ENCODE measurements at places on chromosomes 11 and 22. TPM values are rescaled to one million over a fixed set of nuclear protein-coding genes. Genes with fewer than 3 reads are reported as not detected.
A peak's percentile ranks its signal among the peaks of the same experiment; 100 is the strongest.

Gene PRG3
- not detected for total RNA-seq

Gene RNF169
- total RNA-seq: 30.2 TPM

Gene SLC22A12
- not detected for total RNA-seq

Gene LDHAL6A
- total RNA-seq: not detected

Gene FZD4
- 32.9 TPM for total RNA-seq

DNA sequence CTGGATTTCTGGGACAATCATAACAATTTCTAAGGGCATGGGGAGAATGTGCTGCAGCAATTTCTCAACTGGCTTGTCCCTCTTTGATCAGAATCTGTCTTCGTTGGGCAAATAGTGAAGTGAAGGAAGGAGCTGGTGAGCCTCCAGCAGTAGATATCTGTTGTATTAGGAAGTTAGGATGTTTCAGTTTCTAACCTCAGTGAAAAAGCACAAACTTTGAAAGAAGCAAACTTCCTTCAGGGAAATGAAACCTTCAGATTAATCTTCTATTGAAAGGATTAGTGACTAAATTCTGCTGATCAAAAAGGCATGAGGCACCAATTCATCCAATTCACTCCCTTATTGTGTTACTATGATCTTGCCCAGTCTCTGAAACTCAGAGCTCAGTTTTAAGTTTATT lies 24.3 kb downstream of the LMO2 start:
- no peak for DNase-seq
- H3K27ac ChIP-seq: no peak overlapping the region
- no peak overlapping the region for H3K4me3 ChIP-seq
- H3K36me3 ChIP-seq: no peaks in the 10 kb centered on the region
- H3K4me1 ChIP-seq: peaks cover 5% of the 10 kb centered on the region
- no peaks in the 10 kb centered on the region for H3K27me3 ChIP-seq

DNA sequence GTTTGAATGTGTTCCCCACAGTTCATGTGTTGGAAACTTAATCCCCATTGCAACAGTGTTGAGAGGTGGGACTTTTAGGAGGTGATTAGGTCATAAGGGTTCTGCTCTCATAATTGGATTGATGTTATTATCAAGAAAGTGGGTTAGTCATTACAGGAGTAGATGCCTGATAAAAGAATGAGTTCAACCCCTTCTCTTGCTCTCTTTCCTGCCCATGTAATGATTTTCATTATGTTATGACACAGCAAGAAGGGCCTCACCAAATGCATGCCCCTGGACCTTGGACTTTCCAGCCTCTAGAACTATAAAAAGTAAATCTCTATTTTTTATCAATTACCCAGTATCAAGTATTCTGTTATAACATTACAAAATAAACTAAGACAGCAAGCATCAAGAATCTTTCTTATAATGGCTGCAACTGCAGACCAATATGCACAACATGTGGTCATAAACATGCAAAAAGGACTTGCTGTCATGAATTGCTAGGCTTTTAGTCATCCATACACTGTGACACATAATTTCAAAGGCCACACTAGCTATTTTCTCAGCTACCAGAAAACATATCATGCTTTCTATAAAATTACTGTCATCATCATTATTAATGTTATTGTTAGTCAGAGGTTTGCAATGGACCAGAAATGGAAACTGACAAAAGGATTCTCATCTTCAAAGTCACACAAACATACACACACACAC lies 99.9 kb upstream of the GUCY1A2 start:
- no peaks in the 10 kb centered on the region for H3K36me3 ChIP-seq
- H3K4me3 ChIP-seq: no peak overlapping the region
- DNase-seq: no peak

- H3K4me1 ChIP-seq: no peaks in the 10 kb centered on the region
- no peak for DNase-seq
- no peaks in the 10 kb centered on the region for H3K27me3 ChIP-seq
These were observed 814.8 kb downstream of the BRD1 start for GRCh38 chr22:49012712-49013395.

DNA sequence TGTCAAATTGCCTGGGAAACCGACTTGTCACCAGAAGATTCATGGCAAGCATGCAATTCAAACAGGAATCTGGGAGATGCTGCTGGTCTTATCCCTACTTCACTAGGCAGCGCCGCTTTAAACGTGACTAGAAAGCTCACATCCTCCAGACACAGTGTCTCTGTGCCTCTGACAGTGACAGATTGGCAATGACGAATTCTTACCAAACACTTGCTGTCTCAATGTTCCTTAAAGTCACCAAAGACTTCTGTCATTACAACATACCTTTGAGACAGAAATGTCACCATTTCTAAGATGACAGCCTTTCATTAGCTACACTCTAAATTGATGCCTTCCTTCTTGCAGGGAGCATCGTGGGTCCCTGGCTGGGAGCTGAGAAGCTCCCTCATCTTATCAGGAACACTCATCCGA lies 197.8 kb downstream of the CWF19L2 start:
- H3K27me3 ChIP-seq: no peaks in the 10 kb centered on the region
- DNase-seq: no peak
- H3K4me3 ChIP-seq: no peak overlapping the region
- H3K36me3 ChIP-seq: no peaks in the 10 kb centered on the region
- H3K4me1 ChIP-seq: no peaks in the 10 kb centered on the region

GRCh38 chr11:131391176-131391575 lies 20.8 kb downstream of the NTM start:
- H3K27me3 ChIP-seq: no peaks in the 10 kb centered on the region
- no peak for DNase-seq
- no peaks in the 10 kb centered on the region for H3K4me1 ChIP-seq
- H3K27ac ChIP-seq: no peak overlapping the region
- H3K4me3 ChIP-seq: no peak overlapping the region
- no peaks in the 10 kb centered on the region for H3K36me3 ChIP-seq

GRCh38 chr11:31714840-31715239 lies 96.3 kb downstream of the PAX6 start:
- H3K4me3 ChIP-seq: no peak overlapping the region
- no peak overlapping the region for H3K27ac ChIP-seq
- no peaks in the 10 kb centered on the region for H3K27me3 ChIP-seq
- H3K36me3 ChIP-seq: no peaks in the 10 kb centered on the region

- H3K4me3 ChIP-seq: no peak overlapping the region
- H3K4me1 ChIP-seq: no peaks in the 10 kb centered on the region
- no peak for DNase-seq
- no peaks in the 10 kb centered on the region for H3K27me3 ChIP-seq
- H3K27ac ChIP-seq: no peak overlapping the region
These were observed 40.3 kb upstream of the NFRKB start for GRCh38 chr11:129935723-129936122.

DNA sequence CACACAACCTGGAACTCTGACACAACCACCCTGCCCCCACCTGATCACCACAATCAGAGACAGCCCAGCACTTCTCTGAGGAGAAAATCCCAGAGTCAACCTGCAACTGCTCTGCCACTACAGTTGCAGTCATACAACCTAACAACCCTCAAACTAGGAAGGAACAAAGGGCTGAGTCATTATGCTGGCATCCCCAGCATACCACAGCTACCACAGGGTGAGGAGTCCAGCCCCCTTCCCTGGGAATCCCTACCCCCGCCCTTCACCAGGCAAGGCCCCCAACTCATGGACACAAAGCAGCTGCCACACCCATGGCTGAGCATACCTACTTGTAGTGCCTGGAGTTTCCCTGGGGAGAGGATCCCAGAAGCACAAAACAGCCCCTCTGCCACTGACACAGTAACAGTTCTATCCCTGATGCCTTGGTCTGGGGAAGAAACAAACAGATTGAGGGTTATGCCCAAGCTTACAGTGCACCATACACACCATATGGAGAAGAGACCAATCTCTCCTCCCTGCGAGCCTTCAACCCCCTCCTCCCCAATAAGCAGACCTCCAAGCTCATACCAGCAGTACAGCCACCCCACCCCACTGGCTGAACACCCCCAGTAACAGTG lies 68.5 kb upstream of the C11orf58 start:
- no peaks in the 10 kb centered on the region for H3K36me3 ChIP-seq
- DNase-seq: no peak
- no peak overlapping the region for H3K4me3 ChIP-seq
- H3K27ac ChIP-seq: no peak overlapping the region

- no peak overlapping the region for H3K27ac ChIP-seq
- no peaks in the 10 kb centered on the region for H3K36me3 ChIP-seq
- H3K27me3 ChIP-seq: no peaks in the 10 kb centered on the region
- peaks cover 5% of the 10 kb centered on the region for H3K4me1 ChIP-seq
- H3K4me3 ChIP-seq: no peak overlapping the region
- DNase-seq: no peak
These were observed 40.8 kb upstream of the B3GAT1 start for GRCh38 chr11:134452838-134453155.

DNA sequence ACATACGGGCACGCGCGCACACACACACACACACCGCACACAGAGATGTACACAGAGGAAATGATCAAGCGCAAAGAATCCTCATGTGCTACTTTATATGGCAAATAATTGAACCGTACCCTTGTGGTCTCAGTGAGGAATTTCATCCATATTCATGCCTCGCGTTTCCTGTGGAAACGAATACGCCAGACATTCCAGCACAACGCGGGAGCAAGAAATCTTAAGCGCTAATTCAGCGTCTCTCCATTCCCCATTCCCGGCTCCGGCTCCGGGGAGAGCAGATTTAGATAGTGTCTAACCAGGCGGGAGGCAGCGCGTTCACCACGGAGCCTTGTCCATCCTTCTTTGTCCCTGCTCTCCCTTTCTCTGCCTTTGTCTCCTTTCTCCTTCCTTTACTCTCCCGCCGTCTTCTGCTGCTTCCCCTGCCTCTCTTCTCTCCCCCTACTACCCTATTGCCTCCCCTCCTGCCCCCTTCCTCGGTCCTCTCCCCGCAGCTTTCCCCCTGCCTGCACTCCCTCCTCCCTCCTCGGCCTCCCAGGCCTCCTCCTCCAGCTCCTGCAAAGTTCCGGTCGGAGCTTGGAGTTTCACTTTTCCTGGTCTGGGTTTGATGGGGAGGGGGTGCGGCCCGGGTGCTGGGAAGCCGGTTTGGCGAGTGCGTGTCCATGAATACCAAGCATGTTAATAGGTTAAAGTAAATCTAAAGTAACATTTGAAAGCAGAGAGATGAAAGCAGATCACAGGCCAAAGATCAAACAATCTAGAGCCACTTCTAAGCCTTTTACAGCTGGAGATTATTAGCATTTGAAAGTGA lies 579.3 kb downstream of the BUD13 start:
- no peak overlapping the region for H3K27ac ChIP-seq
- no peaks in the 10 kb centered on the region for H3K36me3 ChIP-seq
- no peaks in the 10 kb centered on the region for H3K27me3 ChIP-seq
- DNase-seq: peak; percentile 52
- H3K4me1 ChIP-seq: peaks cover 4% of the 10 kb centered on the region
- peak overlapping the region; percentile 5 for H3K4me3 ChIP-seq

All from thyroid gland (tissue), 4 donors.